ENCODE measurements at places on chromosomes 5 and 9.

DNA sequence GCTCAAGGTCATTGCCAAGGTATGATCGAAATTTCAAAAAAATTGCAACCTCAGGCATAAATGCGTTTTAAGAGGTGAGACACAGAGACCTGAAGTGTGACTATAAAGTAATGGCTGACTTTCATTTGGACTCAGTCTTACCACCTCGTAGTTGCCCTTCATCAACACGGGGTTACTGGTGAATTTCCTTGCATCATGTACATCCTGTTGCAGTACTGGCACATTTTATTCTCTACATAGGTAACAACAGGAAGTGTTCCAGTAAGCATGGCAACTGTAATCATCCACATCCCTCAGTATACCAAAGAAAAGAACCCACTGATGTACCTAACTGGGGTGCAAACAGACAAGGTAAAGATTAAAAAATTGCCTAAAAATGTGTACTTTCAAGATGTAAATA, 29.3 kb downstream of the MOCS2 start:
- no peak for DNase-seq

DNA sequence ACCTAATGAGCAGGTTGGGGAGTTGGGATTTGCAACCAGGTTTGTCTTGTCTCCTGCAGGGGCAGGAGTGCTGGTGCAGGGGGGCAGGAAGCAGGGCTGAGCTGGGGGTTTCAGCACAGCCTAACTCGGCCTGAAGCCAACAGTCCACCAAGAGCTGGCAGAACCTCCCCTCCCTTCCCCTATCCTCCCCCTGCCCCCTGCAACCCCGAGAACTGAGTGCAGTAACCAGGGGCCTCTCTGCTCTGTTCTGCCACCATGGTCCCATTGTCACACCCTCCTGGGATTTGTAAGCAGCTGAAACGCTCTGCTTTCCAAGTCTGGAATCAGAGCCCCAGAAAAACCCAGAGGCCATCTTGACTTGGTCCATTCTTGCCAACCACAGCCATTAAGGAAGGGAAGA, 72.9 kb downstream of the ARHGEF37 start:
- DNase-seq, result no peak

- no peak for DNase-seq
Measured at GRCh38 chr5:132782101-132782500, 5.1 kb upstream of the SEPTIN8 start.

DNA sequence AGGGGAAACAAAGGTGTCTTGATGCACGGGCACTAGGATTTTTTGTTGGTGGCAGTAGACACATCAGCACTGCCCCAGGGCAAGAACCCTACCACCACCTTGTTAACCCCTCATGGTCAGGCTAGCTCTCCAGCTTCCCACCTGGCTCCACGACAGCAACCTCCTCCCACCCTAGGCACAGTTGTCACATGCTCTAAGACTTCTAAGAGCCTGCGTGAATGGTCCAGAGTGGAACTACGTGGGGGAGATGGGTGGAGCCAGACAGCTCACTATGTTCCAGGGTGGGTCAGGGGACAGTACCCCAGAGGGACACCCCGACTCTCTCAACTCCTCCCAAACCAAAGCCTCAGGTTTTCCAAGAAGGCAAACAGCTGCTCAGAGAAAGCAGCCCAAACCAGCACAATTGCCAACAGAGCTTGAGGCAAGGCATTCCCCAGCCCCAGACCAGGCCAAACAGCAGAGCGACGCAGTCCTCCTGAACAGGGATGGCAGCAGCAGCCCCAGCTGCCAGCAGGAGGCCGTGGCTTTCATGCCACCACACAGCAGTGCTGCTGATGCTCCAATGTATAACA, 78.0 kb downstream of the NRG2 start:
- no peak for DNase-seq

- peak; percentile 46 for DNase-seq
Measured at GRCh38 chr5:169637085-169637548, at the start of gene DOCK2. TSS of gene DOCK2 (plus strand) at chr5:169637275. CDS start at chr5:169637327, 52 bp downstream.
